ENCODE measurements at places on chromosomes 2 and 18.

GRCh38 chr2:9083287-9083686, 79.8 kb upstream of the MBOAT2 start:
- DNase-seq = no peak

DNA sequence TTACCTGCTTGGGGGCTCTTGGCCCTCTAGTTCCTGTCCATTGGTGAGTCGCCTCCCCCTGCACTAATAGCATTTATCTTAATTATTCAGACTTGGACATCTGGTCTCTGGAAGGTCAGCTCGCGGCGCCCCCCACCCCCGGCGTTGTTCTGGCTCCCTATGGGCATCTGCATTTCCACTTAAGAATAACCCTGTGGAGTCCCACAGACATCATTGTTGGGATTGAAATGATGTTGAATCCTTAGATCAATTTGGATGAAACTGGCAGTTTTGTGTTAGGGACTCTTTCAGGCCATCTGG, 313.8 kb upstream of the HS6ST1 start:
- no peak for DNase-seq

DNA sequence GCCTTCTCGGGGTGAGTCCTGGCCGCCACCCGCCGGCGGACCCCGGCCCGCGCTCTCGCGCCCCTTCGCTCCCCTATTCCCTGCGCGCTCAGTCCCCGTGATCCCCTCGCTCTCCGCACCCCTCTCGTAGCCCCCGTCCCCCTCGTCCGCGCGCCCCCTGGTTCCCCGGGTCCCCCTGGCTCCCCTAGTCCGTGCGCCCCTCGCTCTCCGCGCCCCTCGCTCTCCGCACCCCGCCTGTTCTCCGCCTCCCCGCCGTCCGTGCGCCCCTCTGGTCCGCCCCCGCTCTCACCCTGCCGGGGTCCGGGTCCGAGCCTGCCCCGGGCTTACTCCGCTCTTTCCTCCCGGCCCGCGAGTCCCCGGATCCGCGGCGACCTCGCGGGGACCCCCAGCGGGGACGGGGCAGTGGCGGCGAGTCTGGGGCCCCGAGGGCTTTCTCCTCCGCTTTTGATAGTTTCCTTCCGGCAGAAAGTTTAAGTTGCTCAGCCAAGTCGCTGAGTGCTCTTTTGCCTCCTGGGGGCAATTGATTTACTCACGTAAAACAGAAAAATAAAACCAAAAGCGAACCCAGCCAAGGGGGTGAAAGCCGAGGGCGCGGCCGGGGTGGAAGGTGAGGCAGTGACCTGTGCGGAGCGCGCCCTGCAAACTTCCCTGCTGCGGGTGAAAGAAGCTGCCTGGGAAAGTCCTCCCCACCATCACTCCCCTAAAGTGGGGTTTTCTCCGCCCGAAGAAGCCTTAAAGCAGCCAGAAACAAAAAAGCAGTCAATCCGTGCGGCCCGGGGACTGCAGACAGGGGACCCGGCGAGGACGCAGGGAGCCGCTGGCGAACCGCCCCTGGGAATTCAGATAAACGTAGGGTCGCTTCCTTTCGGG, 568 bp downstream of the RAB31 start:
- DNase-seq = no peak

DNA sequence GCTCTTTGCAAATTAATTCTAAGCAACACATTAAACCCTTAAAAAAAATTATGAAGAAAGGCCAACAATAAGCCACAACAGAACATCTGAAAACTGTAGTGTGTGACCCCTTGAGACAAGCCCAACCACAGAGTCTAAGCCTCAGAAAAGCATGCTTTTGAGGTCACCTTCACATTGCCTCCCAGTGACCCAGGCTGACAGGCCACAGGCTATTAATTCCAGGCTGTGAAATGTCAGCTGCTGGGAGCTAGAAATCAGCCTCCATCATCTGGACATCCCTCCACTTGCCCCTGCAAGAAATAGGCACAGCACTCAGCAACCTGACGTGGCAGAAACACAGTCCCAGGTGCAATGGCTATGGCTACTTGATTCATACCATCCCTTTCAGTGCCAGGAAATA, 179.4 kb upstream of the ZFP36L2 start:
- DNase-seq = no peak

Measured in fibroblast of skin of right quadriceps (primary cell).